ENCODE measurements at places on chromosomes 4 and X.
A peak's percentile ranks its signal among the peaks of the same experiment; 100 is the strongest.

DNA sequence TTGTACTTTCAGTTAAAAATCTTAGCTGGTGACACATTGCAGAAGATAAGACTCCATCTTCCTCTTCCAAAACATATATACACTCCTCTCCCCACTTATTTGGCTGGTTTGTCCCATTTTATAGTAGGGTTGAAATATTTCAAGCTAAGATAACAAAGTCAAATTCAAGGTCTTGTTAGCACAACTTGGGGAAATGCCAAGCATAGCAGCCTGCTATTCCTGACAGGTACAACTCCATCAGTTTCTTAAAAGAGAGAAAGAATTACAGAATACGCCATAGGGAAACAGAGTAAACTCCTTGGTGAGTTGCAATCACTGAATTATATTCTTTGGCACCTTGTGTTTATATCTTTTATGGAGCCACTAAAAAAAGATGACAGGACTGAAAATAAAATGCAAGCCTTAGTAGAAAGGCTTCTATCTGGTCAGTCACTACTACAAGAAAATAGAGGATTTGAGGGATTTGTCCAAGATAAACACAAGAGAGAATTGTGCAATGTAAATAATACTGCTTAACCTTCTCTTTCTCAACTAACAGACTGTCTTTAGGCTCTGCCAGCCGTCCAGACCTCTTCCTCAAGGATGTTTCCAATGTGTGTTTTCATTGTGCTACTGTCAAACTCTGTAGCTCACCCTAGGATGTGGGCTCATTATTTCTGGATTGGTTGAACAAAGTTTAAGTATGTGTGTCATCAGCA is 170.3 kb downstream of the VEGFC start:
- DNase-seq = no peak

DNA sequence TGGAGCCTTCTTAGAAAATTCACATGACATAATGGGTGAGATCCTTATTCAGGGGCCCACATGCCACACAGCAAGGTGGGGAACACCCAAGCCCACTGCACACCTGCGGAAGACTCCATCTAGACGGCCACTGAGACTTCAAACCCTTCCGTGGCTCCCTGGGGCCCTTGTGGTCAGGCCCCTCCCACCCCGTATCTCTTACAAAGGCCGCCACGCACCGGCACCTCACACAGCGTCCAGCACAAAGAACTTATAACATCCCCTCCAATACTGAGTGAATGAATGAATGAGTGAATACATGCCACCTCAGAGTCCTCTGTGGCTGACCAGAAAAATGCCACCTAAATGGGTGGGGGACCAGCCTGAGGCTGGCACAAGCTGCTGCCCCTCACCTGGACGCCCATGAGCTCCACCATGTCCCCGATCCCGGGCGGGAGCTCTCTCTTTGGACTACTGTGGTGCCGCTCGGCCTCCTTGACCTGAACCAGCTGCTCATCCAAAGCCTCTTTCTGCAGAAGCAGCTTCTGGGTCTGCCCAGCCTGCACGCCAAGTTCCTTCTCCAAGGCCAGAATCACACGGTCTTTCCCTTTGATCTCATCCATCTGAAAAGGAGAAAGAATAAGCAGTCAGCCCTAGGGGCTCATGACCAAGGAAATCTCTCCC is 66.9 kb upstream of the C4orf50 start:
- no peak for DNase-seq

DNA sequence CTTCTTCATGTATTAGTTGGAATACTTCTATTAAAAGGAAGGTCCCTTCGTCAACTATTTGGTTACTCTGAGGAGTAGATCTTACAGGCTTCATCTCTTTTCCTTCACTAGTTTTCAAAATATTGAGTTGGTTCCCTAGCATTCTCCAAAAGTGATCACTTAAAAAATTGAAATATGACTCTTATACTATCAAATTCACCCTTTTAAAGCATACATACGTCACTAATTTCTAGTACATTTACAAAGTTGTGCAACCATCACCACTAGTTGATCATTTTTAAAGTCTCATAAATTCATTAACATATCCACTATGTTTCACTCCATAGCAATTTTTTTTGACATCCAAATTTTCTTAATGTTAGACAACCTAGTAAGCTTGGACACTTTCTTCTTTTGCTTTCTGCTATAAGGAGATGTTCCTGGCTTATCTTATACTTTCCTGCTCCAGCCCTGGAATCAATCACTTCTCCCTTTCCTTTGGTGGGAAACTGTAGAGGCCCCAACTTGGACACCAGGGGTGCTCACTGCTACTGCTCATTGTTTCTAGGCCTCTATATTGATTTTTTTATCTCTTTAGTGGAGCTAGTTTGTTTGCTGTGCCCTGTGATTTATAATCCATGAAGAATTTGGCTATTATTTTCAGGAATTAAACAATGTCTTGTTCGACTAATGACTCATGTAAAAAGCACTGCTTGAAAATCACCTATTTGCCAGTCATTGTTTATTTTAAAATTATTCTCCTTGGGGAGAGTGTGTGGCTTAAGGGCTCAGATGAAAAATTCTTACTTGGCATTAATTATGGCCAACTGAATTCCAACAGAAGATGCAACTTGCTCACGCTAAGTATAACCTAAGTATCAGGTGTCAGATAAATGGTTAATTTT is 4.0 kb upstream of the ZFX start:
- DNase-seq = no peak

GRCh38 chr4:3655963-3656362 is 110.2 kb upstream of the ADRA2C start:
- DNase-seq = no peak

GRCh38 chr4:29805916-29806480 is 914.2 kb upstream of the PCDH7 start:
- DNase-seq = no peak

- DNase-seq = peak; percentile 58
Observed at GRCh38 chr4:1043651-1044468, 32.4 kb downstream of the FGFRL1 start.

DNA sequence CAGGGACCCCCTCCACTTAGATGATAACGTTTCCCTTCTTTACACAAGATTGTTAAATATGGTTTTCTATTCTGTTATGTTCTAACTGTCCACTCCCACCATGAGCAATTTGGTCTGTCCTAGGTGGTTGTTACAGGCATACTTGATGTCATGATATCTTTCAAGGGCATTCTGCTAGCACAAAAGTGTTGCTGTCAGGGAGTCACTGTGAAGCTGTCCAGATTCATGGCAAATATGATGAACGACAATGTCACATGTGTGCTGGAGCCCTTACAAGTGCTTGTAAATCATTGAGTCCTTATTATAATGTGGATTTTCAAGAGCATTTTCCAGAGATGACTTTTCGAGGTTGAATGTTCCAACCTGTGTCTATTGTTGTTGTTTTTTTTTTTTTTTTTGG is 1250.7 kb upstream of the PRKX start:
- no peak for DNase-seq
